ENCODE measurements at places on chromosomes 13 and 19. TPM values are rescaled to one million over a fixed set of nuclear protein-coding genes. Genes with fewer than 3 reads are reported as not detected.
A peak's percentile ranks its signal among the peaks of the same experiment; 100 is the strongest.

DNA sequence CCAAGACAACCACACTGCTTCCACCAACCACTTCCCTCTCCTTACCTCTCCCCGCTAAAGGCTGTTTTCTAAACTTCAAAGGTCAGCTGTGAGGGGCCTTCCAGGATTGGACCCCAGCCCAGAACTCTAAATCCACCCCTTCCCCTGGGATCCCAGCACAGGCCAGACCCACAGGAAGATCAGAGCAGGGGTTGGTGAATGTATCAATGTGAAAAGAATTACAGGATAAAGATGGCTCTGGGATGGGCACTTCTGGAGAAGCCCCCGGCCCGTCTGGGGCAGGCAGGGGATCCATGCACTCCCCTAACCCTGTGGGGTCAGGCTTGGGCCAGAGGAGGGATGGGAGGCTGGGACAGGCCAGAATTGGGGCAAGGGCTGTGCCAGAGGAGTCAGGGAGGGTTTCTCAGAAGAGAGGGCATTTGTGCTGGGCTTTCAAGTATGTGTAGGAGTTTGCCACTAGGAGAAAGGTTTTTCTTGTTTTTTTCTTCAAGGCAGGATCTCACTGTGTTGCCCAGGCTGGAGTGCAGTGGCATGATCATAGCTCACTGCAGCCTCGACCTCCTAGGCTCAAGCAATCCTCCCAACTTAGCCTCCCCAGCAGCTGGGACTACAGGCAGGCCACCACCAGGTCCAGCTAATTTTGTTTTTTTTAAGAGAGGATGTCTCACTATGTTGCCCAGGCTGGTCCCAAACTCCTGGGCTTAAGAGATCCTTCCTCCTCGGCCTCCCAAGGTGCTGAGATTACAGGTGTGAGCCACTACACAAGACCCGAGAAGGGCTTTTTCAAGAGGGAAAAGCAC lies 1.0 kb upstream of the MEF2B start:
- no peaks in the 10 kb centered on the region for H3K4me1 ChIP-seq
- DNase-seq = no peak
- H3K27ac ChIP-seq = no peak overlapping the region
- no peaks in the 10 kb centered on the region for H3K27me3 ChIP-seq
- no peak overlapping the region for H3K4me3 ChIP-seq
- H3K36me3 ChIP-seq = no peaks in the 10 kb centered on the region

Gene FBN3
- 15.0 TPM for total RNA-seq

Gene NACC1
- 92.7 TPM for total RNA-seq

Gene RUBCNL
- 16.0 TPM for total RNA-seq

DNA sequence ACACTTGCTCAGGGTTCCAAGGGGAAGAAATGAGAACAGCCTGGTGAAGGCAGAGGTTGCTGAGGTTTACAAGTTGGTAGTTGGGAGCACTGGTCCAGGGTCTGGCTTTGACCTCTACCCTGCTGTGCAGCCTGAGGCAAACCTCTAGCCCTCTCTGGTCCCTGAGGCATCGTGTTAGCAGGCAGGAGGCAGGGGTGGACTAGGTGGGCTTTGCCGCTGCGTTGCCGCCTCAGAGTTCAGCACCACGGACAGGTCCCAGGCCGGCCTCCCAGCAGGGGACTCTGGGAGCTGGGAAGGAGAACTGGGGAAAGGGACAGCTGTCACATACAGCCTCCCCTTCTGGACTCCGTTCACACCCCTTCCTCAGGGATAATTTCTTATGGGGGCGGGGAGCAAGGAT lies 3.1 kb downstream of the NCAN start:
- H3K4me1 ChIP-seq = no peaks in the 10 kb centered on the region
- peak; percentile 83 for DNase-seq
- H3K27me3 ChIP-seq = no peaks in the 10 kb centered on the region
- no peaks in the 10 kb centered on the region for H3K36me3 ChIP-seq
- H3K27ac ChIP-seq = no peak overlapping the region

Gene KLK3
- total RNA-seq = not detected

- no peaks in the 10 kb centered on the region for H3K36me3 ChIP-seq
- no peaks in the 10 kb centered on the region for H3K27me3 ChIP-seq
- H3K4me1 ChIP-seq = no peaks in the 10 kb centered on the region
- no peak overlapping the region for H3K27ac ChIP-seq
- DNase-seq = no peak
- no peak overlapping the region for H3K4me3 ChIP-seq
These were observed 8.2 kb downstream of the KLHL26 start for GRCh38 chr19:18645035-18645511.

Gene OSCAR
- 0.23 TPM for total RNA-seq

GRCh38 chr19:12840091-12841079 lies 2.1 kb downstream of the MAST1 start:
- H3K4me3 ChIP-seq = no peak overlapping the region
- H3K36me3 ChIP-seq = no peaks in the 10 kb centered on the region
- H3K27ac ChIP-seq = no peak overlapping the region
- peak; percentile 85 for DNase-seq
- no peaks in the 10 kb centered on the region for H3K27me3 ChIP-seq

DNA sequence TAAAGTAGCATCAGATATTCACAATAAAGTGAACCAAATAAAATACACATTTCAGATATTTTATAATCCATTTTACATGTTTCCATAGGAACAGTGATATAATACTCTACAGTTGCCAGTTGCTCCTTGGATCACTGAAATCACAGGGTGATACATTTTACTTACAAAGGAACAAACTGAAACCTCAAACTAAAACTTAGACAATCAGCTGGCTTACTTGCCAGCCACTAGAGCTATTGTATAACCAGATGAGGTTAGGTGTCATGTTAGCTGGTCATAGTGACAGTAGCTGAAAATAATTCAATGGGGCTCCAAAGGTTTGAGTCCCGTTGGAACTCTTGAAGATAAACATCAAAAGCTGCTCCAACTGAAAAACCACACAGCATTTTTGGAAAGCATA lies 274.6 kb downstream of the ITGBL1 start:
- H3K36me3 ChIP-seq = no peaks in the 10 kb centered on the region
- no peak overlapping the region for H3K27ac ChIP-seq
- H3K27me3 ChIP-seq = no peaks in the 10 kb centered on the region
- no peak for DNase-seq
- no peak overlapping the region for H3K4me3 ChIP-seq
- no peaks in the 10 kb centered on the region for H3K4me1 ChIP-seq

DNA sequence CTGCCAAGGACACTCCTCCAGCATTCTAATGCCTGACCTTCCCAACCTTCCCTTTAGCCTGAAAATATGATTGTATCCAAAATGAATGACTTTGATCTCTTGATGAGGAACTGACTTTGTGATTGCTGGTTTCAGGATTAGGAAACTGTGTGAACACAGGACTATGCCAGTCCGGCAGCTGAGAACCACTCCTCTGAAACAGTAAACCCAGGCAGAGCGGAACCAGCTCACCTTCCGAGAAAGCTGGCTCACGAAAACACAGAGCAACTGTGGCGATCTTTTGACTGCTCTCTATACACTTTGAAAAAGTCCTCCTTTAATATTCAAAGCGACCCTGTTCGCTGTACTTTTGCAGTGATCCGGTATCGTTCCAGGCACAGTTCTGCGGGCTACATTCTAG lies 258.8 kb upstream of the IRS2 start:
- H3K36me3 ChIP-seq = no peaks in the 10 kb centered on the region
- H3K27me3 ChIP-seq = no peaks in the 10 kb centered on the region
- H3K27ac ChIP-seq = no peak overlapping the region
- H3K4me3 ChIP-seq = no peak overlapping the region
- no peak for DNase-seq

Data from Caco-2 (cell line).